Testis (tissue), 5 donors: ENCODE measurements at places on chromosomes 12 and 14. TPM values are rescaled to one million over a fixed set of nuclear protein-coding genes. Genes with fewer than 3 reads are reported as not detected.
A peak's percentile ranks its signal among the peaks of the same experiment; 100 is the strongest.

- H3K27ac ChIP-seq, result no peak overlapping the region
- H3K27me3 ChIP-seq, result no peaks in the 10 kb centered on the region
- DNase-seq, result peak; percentile 25
- peaks cover 3% of the 10 kb centered on the region for H3K4me1 ChIP-seq
Observed at GRCh38 chr12:131087991-131088700, 134.4 kb downstream of the ADGRD1 start.

GRCh38 chr12:89574736-89575208, 48.9 kb upstream of the POC1B start:
- no peaks in the 10 kb centered on the region for H3K27me3 ChIP-seq
- peak; percentile 16 for DNase-seq
- H3K36me3 ChIP-seq, result no peaks in the 10 kb centered on the region
- H3K4me3 ChIP-seq, result no peak overlapping the region
- H3K4me1 ChIP-seq, result no peaks in the 10 kb centered on the region
- no peak overlapping the region for H3K27ac ChIP-seq

DNA sequence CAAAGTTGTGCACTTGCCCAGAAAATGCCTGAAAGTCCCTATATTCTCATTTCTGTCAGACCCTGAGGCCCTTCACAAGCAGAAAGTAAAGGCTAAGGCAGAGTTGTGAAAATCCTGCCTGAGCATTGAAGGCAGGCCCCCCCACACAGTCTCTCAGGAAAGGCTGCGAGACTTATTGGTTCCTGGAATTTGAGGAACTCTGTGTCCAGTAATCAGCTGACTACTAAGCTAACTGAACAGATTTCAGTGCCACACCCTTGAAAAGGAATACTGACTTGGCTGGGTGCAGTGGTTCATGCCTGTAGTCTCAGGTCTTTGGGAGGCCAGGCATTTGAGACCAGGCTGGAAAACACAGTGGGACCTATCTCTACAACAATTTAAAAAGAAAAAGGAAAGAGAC, 21.1 kb upstream of the PPP2R5E start:
- no peak for DNase-seq
- H3K4me3 ChIP-seq, result no peak overlapping the region
- no peaks in the 10 kb centered on the region for H3K4me1 ChIP-seq
- no peaks in the 10 kb centered on the region for H3K27me3 ChIP-seq

DNA sequence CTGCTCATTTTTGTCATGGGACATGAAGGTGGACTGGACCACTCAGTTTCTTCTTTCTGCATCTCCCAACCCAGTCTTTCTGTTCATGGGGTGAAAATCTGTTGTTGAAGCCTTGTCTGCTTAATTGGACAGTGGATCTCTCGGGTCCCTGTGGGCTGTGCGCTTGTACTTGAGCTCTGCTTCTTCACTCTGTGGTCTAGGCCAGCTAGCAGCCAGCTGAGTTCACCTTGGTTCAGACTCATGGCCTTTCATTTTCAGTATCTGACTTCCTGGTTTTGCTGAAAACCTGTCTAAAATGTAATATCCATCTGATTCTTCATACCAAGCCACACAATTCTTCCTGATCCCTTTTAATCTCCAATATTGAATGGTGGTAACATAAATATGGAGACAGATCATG, 117.2 kb downstream of the LRRK2 start:
- H3K36me3 ChIP-seq, result no peaks in the 10 kb centered on the region
- no peak overlapping the region for H3K27ac ChIP-seq
- H3K4me1 ChIP-seq, result no peaks in the 10 kb centered on the region
- no peak for DNase-seq
- H3K4me3 ChIP-seq, result no peak overlapping the region

GRCh38 chr12:5369298-5369697, 62.6 kb upstream of the NTF3 start:
- no peak for DNase-seq
- no peaks in the 10 kb centered on the region for H3K4me1 ChIP-seq
- H3K27me3 ChIP-seq, result no peaks in the 10 kb centered on the region
- no peak overlapping the region for H3K27ac ChIP-seq
- H3K36me3 ChIP-seq, result no peaks in the 10 kb centered on the region

- H3K36me3 ChIP-seq, result no peaks in the 10 kb centered on the region
- no peaks in the 10 kb centered on the region for H3K4me1 ChIP-seq
- no peak for DNase-seq
- no peaks in the 10 kb centered on the region for H3K27me3 ChIP-seq
- no peak overlapping the region for H3K4me3 ChIP-seq
- H3K27ac ChIP-seq, result no peak overlapping the region
Observed at GRCh38 chr14:99427632-99428300, 52.9 kb downstream of the SETD3 start.

DNA sequence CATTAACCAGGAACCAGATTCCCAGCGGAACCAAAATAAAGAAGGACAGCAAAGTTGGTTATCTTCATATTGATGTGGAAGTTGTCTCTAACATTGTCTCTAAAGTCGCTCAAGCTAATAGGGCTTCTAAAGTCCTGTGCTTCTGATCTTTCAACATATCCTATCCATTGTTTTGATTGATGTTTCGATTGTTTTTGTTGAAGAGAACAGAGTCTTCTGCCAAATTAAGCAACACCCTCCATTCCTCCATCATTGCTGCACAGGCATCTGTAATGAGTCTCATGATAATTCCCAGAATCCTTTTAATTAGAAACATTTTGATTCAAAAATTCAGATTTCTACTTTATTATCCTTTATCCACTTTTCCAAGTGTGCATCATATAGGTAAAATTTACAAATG, 71.6 kb upstream of the AVPR1A start:
- no peaks in the 10 kb centered on the region for H3K4me1 ChIP-seq
- DNase-seq, result no peak
- no peak overlapping the region for H3K27ac ChIP-seq
- no peak overlapping the region for H3K4me3 ChIP-seq
- no peaks in the 10 kb centered on the region for H3K27me3 ChIP-seq

DNA sequence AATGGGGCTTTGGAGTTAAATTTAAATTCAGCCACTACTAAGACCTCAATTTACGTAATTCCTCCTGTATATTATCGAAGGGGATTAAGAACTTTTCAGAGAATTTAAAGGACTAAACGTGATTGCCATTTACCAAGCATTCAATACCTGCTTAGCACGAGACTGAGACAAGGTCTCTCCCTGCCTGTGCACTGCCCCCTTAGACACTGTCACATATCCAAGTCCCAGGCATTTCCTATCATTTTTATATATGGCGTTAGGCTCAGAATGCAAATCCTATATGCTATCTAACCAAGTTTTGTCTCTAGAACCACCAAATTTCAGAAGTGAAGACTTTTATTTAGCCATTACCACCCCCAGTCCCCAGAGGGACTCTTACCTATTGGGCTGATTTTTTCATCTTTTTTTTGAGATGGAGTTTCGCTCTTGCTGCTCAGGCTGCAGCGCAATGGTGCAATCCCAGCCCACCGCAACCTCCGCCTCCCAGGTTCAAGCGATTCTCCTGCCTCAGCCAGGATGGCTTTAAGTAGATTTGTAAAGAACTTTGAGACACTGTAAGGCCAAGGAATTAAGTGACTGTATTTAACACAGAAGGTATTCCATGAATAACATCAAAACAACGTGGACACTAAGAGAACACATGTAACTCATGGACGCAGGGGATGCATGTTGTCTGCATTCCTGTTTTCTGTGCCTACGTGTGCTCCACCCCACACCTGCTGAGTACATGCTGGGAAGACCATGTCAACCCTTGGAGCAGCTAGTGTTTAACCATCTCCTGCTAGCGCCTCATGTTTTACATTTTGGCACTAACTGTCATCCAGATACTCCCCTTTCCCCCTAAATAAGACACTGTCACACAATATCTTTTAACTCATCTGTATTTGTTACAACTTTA, 6.4 kb downstream of the HSP90AA1 start:
- peaks cover 18% of the 10 kb centered on the region for H3K4me1 ChIP-seq
- DNase-seq, result no peak
- peaks cover 7% of the 10 kb centered on the region for H3K36me3 ChIP-seq
- no peak overlapping the region for H3K4me3 ChIP-seq

DNA sequence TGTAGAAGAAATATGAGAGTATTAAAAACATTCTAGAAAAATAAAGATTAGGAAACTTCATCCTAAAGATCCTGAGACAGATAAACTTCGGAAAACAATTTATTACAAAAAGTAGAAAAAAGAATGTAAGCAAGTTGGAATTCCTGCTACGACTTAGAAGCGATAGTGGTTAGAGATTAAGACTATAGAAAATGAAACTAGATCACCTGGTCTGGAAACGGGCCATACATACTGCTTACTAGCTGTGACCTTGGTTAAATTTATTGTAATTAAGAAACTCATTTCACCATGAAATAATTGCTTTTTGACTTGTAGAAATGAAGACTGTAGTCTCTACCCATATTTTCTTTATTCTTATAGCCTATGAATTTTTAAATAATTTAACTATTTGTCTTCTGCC, 614.1 kb downstream of the SLC16A7 start:
- no peaks in the 10 kb centered on the region for H3K27me3 ChIP-seq
- no peak overlapping the region for H3K4me3 ChIP-seq
- no peaks in the 10 kb centered on the region for H3K4me1 ChIP-seq
- H3K36me3 ChIP-seq, result no peaks in the 10 kb centered on the region
- H3K27ac ChIP-seq, result no peak overlapping the region

GRCh38 chr12:87142342-87142741, 886.2 kb upstream of the MGAT4C start:
- no peaks in the 10 kb centered on the region for H3K27me3 ChIP-seq
- no peak overlapping the region for H3K27ac ChIP-seq
- no peak overlapping the region for H3K4me3 ChIP-seq
- DNase-seq, result no peak
- H3K36me3 ChIP-seq, result no peaks in the 10 kb centered on the region
- no peaks in the 10 kb centered on the region for H3K4me1 ChIP-seq

GRCh38 chr14:69716478-69717187, 50.3 kb upstream of the SRSF5 start:
- no peaks in the 10 kb centered on the region for H3K36me3 ChIP-seq
- peaks cover 29% of the 10 kb centered on the region for H3K4me1 ChIP-seq
- no peak overlapping the region for H3K4me3 ChIP-seq
- H3K27me3 ChIP-seq, result no peaks in the 10 kb centered on the region

DNA sequence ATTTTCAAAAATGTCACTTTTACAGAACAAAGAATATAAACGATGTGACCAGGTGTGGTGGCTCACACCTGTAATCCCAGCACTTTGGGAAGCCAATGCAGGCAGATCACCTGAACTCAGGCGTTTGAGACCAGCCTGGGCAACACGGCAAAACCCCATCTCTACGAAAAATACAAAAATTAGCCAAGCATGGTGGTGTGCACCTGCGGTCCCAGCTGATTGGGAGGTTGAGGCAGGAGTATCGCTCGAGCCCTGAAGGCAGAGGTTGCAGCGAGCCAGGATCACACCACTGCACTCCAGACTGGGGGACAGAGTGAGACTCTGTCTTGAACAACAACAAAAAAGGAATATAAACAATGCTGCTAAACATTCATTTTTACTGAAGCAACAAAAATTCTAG, 15.2 kb downstream of the HEATR5A start:
- H3K4me1 ChIP-seq, result no peaks in the 10 kb centered on the region
- H3K27me3 ChIP-seq, result no peaks in the 10 kb centered on the region
- H3K36me3 ChIP-seq, result no peaks in the 10 kb centered on the region
- H3K4me3 ChIP-seq, result no peak overlapping the region
- no peak overlapping the region for H3K27ac ChIP-seq

MBIP gene
- 21.0 TPM for total RNA-seq

RNASE13 gene
- total RNA-seq, result not detected
